ENCODE measurements at places on chromosomes 4 and X.

GRCh38 chr4:139685180-139685579 lies 19.6 kb downstream of the MGST2 start:
- DNase-seq: no peak

DNA sequence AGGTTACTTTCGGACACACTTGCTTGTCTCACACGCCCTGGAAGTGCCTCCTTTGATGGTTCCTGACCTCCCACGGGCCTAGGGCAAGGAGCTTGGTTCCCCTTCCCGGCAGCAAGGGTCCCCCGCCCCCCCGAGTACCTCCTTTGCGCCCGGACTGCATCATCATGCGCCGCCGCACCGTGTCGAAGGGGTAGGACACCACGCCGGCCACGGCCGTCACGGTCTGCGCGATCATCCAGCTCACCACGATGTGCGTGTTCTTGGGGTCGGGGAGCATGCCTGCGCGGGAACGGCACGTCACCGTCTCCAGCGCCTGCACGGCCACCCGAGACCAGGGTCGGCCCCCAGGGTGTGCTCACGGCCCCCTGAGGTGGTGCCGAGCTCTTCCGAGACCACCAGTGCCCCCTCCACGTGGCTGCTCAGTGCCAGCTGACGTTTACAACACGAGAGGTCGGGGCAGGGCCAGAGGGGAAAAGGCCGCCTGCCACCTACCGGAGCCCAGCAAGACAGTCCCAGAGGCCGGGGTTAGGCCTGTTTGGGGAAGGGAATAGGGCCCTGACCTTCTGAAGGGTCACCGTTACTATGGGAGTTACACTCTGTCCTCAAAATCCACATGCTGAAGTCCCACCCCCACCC lies 4.7 kb downstream of the SLC25A6 start:
- no peak for DNase-seq

- DNase-seq: no peak
These were observed 162.4 kb downstream of the UNC5C start for GRCh38 chr4:95386410-95386809.

- DNase-seq: no peak
These were observed 1198.2 kb downstream of the ADGRL3 start for GRCh38 chr4:62398318-62398717.

DNA sequence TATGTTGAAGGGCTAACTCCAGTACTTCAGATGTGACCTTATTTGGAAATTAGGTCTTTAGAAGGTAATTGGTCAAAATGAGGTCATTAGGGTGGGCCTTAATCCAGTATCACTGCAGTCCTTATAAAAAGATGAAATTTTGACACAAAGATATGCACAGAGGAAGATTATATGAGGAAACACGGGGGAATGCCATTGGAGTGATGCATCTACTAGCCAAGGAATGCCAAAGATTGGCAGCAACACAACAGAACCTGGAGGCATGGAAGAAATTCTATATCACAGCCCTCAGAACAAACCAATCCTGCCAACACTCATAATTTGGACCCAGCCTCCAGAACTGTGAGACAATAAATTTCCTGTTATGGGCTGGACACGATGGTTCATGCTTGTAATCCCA lies 17.6 kb downstream of the TRIM61 start:
- no peak for DNase-seq

DNA sequence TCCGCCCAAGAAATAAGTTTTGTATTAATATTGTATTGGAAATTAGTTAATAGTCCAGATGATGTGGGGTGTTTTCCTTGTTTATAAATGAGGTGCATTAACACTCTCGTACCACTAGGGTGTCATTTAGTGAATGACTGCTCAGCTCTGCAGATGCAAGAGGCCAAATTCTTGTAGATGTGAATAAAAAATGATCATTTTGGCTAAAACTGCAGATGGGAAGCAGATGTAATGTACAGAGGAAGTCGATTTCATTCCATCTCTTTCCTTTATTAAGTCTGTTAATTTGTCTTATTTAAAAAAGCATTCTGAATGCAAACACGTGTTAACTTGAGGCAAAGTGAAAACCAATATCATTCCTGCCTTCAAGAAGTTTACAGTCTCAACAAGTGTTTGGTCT lies 108.1 kb downstream of the DHX15 start:
- no peak for DNase-seq

DNA sequence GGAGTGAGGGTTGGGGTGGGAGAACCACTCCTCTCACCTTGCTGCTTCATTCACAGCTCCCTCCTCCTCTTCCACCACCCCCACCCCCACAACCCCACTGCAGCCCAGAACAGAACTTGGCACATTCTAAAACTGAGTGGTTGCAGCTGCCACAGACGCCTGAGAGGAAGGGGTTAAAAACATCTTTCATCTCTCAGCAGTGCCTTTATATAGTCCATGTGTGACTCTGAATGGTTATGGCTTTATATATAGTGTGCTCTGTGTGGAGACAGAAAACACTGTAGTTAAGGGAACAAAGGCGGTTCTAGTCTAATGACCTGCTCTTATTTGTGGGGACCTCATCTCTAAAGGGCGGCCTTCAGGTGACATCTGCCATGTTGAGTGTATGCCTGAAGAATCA lies 144.8 kb downstream of the BCOR start:
- DNase-seq: no peak

GRCh38 chrX:134571796-134572195 lies 86.5 kb downstream of the PLAC1 start:
- DNase-seq: no peak

DNA sequence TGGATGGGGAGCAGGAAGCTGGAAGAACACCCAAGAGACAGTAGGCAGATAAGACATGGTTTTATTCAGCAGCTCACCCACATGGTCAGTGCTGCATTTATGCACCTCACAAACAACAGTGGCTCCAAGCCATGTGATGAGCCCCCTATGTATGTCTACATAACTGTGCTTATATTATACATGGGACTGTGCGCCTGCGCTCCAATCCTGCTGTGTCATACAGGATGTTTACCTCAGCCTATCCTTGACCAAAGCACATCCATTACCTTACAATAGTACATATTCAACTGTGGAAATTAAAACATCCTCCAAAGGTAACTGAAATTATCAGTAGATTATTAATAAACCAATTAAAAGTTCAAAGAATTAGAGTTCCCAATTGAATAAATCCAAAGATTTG lies 44.1 kb upstream of the SGMS2 start:
- DNase-seq: no peak

DNA sequence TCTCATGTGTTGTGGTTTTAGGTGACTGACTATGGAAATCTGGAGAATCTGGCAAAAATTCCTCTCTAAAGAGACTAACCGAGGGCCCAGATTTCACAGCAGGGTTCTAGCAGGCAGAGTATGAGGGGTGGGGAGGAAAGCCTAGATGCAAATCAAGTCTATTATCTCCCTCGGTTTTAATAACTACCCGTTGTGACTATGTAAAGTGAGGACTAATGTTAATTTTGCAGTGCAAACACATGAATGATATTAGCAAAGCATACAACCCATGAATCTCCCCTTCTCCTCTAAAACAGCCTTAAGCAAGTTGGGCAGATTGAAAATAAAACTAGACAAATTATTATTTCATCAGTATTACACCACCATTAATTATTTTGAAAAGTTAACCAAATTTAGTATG lies 131.4 kb downstream of the SLITRK2 start:
- DNase-seq: no peak

DNA sequence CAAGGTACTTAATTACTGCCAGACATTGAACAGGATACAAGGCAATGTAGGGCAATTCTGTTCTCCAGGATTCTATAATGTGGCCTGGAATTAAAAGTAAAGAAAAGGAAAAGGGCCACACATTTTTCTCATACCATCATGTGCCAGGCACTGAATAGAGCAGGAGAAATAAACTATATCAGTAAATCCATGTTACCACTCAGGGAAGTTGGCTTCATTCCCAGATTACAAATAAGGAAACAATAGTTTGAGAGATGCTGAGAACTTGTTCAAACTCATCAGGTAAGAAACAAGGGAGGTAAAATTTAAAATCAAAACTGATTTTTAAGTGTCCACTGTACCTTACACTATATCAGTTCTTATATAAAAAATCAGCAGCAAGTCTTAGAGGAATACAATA lies 645.0 kb upstream of the ATOH1 start:
- DNase-seq: peak; percentile 76

DNA sequence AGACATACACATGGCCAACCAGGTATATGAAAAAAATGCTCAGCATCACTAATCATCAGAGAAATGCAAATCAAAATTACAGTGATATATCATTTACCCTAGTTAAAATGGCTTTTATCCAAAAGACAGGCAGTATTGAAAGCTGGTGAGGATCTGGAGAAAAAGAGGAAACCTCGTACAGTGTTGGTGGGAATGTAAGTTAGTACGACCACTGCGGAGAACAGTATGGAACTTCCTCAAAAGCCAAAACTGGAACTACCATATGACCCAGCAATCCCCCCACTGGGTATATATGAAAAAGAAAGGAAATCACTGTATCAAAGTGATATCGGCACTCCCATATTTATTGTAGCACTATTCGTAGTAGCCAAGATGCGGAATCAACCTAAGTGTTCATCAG lies 23.4 kb downstream of the ABHD18 start:
- no peak for DNase-seq

DNA sequence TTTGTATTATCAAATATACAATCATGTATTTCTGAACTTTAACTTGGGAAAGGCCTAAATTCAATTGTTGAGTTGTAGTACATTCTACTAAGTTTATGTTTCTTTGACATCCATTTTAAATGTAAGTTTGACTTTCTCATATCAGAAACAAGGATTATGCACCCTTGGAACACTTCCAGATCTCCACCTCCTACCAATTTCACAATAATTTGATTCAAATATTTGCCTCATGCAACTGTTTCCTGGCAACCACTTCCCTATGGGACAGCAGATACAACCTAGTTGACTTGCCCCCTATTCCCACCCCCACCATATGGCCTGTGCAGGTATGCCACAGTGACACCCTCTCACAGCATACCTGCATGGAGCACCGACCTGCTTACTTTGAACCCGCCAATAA lies 506.4 kb upstream of the PABPC4L start:
- peak; percentile 19 for DNase-seq

- no peak for DNase-seq
These were observed 53.5 kb upstream of the TEX13C start for GRCh38 chrX:125266153-125266660.

Measured in retinal pigment epithelial cell (primary cell).